Stimulated activated CD4-positive, alpha-beta T cell treated with anti-CD3 and anti-CD28 coated beads, TNF-alpha, amount 100 ng/mL, for 48 hours (primary cell): ENCODE measurements at places on chromosomes 3 and 15.
A peak's percentile ranks its signal among the peaks of the same experiment; 100 is the strongest.

DNA sequence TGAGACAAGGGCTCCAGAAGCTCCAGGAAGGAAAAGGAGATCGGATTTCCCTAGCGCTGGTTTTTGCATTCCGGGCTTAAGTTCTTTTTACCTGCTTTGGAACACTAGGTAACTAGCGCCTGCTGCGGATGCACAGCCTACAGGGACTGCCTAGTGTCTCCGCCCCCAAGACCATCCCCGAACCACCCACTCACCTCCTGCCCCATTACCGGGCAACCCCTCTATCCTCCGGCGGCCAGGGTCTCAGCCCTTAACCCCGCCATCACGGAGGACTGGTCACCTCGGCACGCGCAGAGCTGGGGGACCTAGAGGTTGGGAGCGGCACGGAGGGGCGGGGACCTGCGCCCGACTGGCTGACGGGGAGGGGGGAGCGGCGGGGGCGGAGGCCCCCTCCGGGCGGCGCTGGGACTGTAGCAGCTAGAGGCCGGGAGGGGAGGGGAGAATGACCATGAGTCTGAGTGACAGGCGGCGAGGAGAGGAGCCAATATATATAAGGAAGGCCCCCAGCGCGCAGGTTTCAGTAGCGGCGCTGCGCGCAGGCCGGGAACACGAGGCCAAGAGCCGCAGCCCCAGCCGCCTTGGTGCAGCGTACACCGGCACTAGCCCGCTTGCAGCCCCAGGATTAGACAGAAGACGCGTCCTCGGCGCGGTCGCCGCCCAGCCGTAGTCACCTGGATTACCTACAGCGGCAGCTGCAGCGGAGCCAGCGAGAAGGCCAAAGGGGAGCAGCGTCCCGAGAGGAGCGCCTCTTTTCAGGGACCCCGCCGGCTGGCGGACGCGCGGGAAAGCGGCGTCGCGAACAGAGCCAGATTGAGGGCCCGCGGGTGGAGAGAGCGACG lies at the start of gene DLL4:
DLL4 (plus strand) TSS at position 520 of the 839 bp plus-strand sequence. CDS start 329 bp downstream, outside the sequence.
- DNase-seq: no peak

- DNase-seq: peak; percentile 39
Observed at GRCh38 chr3:56725175-56725574, 42.1 kb upstream of the TASOR start.

DNA sequence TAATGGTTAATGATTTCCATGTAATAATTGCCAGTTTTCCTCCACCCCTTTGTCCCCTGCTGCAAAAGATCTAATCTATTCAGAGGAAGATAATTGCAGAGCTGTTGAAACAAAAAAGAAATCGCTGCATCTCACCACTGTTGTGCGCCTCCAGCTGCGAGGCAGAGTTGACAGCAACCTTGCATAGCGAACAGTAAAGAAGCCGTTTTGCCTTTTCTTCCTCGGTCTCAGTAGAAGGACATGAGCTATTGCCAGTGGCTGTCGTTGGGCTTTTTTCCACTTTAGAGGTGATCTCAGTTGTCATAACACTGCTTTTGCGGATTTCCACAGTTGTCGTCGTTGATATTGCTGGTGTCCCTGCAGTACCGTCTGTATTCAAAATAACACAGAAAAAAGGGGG lies 314.2 kb downstream of the ZNF385D start:
- DNase-seq: no peak

DNA sequence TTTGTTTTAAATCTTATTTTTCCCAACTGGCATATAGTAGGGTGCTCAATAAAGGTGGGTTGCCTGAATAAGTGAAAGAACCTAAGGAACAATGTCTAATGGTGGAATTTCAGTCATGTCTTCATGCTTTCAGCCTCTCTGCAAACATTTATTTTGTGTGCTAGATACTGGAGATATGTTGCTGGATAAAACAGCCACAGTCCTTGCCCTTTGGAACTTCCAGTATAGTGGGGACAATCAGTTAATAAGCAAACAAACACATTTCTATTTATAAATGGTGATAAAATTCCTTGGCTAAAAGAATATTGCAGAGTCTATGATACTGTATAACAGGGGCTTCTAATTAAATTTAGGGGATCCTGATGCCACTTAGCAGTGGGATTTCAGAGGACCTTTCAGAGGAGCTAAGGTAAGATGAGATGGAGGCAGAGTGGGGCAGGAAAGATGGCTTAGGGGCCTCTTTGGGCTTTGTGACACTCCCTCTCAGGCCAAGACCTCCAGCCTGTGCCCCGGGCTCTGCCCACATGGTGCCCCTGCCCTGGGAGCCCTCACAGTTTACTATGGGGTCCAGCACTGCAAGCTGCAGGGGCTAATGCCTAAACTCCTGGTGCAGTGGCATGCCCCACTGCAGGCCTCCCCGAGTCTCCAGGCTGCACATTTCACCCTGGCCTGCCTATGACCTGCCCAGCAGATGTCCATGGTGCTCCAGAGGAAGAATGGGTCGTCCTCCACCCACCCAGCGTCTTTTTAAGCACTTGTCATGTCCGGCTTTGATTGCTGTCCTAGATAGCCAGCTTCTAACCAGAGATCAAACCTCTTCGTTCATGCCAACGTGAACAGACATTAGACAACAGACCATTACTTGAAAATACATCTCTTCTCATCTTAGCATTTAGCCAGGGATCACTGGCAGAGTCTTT lies 61.6 kb upstream of the PRR23C start:
- DNase-seq: no peak

DNA sequence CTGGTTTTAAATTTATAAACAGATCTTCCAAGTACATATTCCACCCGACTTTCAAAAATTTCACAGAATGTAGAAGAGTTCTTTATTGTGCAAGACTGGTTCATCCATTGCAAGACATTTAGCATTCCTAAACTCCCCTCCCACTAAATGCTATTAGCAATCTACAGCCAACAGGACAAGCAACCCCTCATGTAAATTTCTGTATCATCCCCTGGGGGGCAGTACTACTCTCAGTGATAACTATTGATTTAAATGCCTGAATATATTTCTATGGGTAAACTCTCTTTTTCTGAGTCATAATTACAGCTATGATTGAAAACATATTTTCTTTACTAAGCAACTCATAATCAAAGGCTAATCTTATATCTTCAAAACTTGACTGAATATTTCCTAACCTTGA lies 10.7 kb upstream of the SLC15A2 start:
- no peak for DNase-seq

- no peak for DNase-seq
Observed at GRCh38 chr3:55523471-55523870, 36.4 kb upstream of the WNT5A start.

DNA sequence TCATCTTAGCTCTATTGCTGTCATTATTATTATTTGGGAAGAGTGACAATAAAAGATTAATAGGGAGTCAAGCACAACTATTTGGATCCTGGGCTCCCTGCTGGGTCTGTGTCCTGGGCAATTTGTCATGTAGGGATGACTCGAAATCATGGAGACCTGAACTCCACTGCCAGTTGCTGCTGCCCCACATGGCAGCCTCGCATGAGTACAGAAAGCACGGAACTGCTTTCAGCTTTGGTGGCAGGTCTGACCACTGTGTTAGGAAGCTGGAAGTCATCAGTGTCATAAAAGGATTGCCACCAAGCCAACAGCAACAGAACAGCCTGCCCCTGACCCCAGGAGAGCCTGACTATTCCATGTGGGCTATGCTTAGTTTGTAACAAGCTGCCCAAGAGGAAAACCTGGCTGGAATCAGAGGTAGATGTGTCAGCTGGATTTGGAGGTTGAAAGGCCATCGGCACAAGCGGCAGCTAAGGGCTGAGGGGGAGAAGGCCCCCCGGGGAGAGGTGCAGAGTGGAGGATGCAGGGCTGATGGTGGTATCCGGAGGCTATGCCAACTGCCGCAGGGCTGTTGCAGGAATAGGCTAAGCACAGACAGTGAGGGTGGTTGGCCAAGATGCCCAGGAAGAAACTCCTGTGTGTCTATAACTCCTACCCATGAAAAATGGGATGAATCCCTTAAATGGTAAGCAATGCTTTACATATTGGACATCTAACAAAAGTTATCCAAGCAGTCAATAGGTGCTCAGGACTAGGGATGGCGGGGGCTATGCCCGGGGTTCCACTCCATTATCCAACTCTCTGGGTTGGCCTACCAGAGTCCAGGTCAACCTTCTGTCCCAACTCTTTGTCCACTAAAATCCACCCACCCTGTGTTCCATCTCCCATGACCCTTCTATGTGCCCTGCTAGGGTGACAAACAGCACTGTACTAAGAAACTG lies 291.6 kb downstream of the ADAMTS17 start:
- no peak for DNase-seq
